Right lobe of liver (tissue), 6 donors: ENCODE measurements at places on chromosomes 11 and 22. TPM values are rescaled to one million over a fixed set of nuclear protein-coding genes. Genes with fewer than 3 reads are reported as not detected.

- no peak for DNase-seq
These were observed 257.7 kb downstream of the TBC1D22A start for GRCh38 chr22:47020166-47020565.

- DNase-seq: no peak
These were observed 179.3 kb upstream of the FAT3 start for GRCh38 chr11:92045301-92045700.

DNA sequence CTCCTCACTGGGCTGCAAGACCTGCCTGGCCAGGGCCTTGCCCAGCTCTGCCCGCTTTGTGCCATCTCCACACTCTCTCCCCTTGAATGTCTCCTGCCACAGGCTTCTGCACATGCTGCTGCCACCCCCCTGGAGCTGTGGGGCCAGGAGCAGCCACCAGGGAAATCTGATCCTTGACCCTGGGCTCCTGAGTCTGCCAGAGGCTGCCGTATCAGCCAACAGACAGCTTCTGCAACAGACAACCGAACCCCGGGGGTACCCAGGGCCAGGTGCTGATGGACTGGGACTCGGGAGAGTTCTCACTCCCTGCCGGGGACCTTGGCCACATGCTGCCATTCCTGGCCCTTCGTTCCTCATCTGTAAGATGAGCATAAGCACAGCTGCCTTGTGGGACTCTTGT is 3.3 kb upstream of the PPARA start:
- DNase-seq: peak; percentile 66

DNA sequence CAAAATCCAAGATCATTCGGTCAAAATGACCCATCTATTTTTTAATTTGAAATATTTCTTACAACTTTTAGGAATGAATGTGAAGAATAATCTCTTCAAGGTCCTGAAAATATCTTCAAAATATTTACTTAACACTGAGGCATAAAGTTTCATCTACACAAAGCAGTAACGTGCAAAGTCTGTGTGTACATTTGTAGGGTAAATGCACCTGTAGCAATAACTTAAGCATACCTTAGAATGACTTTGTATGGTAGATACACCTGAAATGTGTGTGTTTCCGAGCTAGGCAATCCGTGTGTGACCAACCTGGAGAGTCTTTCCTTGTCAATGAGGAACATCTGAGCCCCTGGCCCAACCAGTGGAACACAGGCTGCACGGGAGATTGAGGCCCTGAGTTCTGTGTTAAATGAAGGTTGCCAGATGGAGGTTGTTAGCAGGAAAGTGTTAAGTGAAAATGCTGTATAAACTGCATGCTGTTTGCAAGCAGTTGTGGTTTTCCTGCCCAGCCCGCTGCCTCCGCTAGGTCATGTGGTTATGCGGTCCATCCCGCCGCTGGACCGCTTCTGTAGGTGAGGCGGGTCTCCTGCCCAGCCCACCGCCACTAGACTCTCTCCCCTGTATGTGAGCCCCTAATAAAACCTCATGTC is 7.6 kb upstream of the CTR9 start:
- DNase-seq: no peak

DNA sequence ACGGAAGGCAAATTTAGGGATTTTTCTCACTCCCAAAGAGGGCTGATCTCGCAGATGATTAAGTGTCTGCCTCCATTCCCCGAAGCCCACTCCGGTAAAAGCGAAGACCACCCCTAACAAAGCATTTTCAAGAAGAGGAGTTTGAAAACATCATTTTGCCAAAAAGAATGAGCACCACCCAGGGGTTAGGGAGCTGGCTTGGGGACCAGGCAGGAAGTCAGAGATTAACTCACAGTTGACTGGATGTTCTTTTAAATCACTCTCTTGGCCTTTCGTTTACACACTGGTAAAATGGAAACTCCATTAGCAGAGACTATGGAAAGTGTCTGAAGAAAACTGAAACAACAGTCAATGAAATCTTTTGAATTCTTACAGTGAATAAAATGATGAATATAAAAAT is 7.9 kb upstream of the TRIM44 start:
- DNase-seq: no peak

- DNase-seq: no peak
These were observed 215.0 kb upstream of the E2F8 start for GRCh38 chr11:19455731-19456130.

DNA sequence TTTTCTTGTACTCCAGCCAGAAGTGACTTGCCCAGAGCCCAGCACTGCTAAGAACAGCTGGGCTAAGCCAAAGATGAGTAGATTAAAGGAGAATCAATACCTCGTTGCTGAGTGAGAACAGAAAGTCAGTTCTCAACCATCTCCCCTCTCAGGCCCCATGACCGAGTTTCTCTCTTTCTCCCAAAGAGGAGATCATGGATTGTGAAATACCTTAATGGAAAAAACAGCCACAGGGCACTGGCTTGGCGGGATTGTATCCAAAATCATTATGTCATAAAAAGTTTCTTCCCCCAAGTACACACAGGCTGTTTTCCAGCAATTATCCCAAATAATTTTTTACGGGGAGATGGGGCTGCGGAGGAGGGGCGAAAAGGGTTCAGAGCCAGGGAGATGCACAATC is 111.8 kb upstream of the TMEM45B start:
- no peak for DNase-seq

- no peak for DNase-seq
These were observed 26.1 kb downstream of the SYT13 start for GRCh38 chr11:45260071-45260470.

GRCh38 chr11:111762981-111763643 is 3.1 kb downstream of the PPP2R1B start:
- no peak for DNase-seq

GRCh38 chr11:1844221-1845094 is 5.7 kb downstream of the TNNI2 start:
- DNase-seq: peak; percentile 85

- no peak for DNase-seq
These were observed 8.6 kb upstream of the ARAP1 start for GRCh38 chr11:72760539-72761405.

GRCh38 chr11:133790995-133791394 is 54.3 kb downstream of the SPATA19 start:
- no peak for DNase-seq

- DNase-seq: peak; percentile 68
These were observed 648 bp downstream of the PAFAH1B2 start for GRCh38 chr11:117144477-117145392.

SPINDOC gene
- 2.3 TPM for total RNA-seq

CHADL gene
- total RNA-seq: 0.75 TPM

MPPED1 gene
- 12.1 TPM for total RNA-seq

OR5M3 gene
- not detected for total RNA-seq

SLC17A6 gene
- not detected for total RNA-seq

UCP3 gene
- total RNA-seq: 0.35 TPM

EFCAB6 gene
- 0.74 TPM for total RNA-seq

NNMT gene
- total RNA-seq: 1,991 TPM

GGT5 gene
- 34.7 TPM for total RNA-seq

MICAL3 gene
- 57.6 TPM for total RNA-seq

FBLN1 gene
- 1.6 TPM for total RNA-seq

KMT5B gene
- 25.9 TPM for total RNA-seq

MUC5AC gene
- total RNA-seq: not detected

OR52B2 gene
- not detected for total RNA-seq

TESMIN gene
- 0.69 TPM for total RNA-seq

TBX10 gene
- 0.29 TPM for total RNA-seq
